ENCODE measurements at places on chromosomes 6 and 20. TPM values are rescaled to one million over a fixed set of nuclear protein-coding genes. Genes with fewer than 3 reads are reported as not detected.

The L3MBTL1 gene
- 6.7 TPM for total RNA-seq

The VIP gene
- total RNA-seq = 1.0 TPM

The RPL7L1 gene
- total RNA-seq = 41.7 TPM

The TP53TG5 gene
- total RNA-seq = not detected

The GHRH gene
- total RNA-seq = not detected

The ARMC12 gene
- 0.74 TPM for total RNA-seq

The NR2E1 gene
- total RNA-seq = not detected

The SKIC2 gene
- total RNA-seq = 172 TPM

The MYMX gene
- not detected for total RNA-seq

The PHACTR1 gene
- total RNA-seq = 121 TPM
